ENCODE measurements at places on chromosomes 4 and X.

DNA sequence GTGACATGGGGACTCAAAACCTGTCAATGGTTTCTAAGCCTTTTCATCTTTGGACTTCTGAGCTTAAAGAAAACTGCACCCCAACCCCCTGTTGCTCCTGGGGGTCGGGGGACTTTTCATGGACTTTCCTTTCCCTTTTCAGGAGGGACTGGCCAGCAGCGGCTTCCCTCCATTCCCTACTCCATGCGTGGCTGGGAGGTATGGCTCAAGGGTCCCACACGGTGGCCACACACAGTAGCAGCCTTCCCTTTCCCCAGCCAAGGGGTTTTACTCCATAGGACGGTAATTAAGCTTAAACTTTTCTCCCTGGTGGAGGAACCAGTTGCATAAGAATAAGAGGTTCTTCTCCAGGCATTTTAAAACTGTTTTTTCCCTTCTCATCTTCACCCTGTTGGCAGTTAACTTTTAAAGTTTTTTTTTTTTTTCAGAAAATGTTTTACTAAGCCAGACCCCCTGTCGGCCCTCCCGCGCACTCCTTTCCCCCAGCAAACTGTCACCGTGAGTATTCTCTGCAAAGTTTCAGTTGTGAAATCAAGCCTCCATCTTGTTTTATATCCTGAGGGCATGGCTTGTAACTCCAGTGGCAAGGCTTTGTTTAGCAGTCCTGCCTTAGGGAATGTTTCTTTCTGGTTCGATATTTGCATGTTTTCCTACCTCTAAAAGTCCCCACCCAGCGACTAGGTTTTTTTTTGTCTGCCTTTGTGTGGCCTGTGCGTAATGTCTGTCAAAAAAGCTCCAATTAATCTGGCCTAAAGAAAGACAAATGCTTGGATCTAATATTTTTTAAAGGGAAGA is 325.7 kb downstream of the TLL1 start:
- DNase-seq = no peak

GRCh38 chrX:112148397-112148796 is 65.8 kb upstream of the TRPC5 start:
- no peak for DNase-seq

GRCh38 chr4:73589261-73589847 is 30.9 kb downstream of the RASSF6 start:
- no peak for DNase-seq

DNA sequence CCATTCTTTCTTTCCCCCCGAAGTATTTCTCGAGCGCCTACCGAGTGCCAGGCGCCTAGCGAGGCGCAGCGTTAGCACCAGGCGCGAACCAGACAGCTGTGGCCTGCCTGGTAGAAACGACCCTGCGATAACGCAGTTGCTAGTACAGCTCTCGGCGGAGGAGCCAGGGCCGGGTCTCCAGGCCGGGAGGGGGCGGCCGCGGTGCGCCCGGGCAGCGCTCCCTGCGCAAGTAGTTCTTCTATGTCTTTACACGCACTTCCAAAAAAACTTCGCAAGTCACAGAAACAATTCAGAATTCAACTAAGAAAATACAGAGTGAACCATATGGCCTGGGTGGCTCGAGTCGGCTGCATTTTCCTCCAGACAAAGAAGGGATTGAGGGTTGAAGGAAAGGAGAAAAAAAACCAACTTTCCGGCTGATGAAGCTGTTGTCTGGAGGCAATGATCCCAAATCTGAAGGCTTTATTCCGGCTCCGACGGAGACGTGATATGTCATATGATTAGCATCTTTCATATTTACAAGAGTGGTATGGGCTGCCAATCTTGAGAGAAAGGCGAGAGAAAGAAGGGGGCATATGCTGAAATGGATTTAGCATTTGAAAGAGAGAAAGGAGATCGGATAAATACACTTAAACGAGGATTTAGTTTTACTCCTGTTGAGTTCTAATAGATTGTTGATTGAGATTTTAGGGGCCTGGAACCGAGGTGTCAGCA is 7.2 kb upstream of the NEUROG2 start:
- DNase-seq = no peak

DNA sequence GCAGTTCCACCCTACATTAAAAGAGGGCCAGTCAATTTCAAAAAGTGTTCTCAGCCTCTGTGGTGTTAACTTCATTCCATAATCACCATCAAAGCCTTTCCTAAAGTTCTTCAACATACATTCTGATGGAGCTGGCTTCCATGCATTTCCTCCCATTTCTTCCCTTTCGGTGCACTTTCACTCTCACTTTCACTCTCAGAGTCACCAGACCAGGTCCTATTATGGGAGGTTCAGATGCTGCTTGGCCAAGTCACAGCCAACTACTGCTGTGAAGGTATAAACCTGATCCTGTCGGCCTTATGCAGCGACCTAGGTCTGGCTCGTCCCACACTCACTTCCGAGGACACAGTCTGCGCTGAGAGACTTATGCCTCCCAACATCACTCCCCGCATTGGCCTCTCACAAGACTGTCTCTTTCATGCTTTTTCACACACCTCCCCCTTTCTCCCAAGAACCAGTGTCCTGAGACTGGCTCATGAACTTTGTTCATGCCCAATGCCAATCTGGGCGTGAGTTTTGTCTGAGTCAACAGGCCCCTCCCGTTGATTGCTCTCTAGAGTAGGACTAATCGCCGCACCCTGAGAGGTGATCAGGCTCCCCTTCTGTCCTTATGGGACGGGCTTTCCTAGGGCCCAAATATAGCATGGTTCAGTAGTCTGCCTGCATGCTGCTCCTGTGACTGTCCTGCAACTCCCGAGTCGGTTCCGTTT is 60.8 kb upstream of the XAGE1B start:
- DNase-seq = no peak

DNA sequence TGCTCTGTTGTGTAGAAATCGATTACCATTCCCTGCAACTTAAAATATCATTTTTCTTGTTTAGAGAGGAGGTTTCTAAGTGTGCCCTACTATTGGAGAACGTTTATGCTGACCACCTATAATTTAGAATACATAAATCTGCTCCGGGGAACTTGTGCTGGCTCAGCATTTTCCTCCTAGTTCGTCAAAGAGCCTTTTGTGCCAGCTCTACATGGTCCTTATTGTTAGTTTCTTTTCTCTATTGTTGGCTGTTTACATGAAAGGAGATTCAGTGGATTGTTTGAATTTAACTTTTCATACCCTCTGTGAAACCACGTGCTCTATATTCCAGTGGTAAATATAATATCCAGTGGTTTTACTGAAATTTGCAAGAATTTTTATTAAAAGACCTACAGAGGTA is 53.4 kb upstream of the ATP8A1 start:
- no peak for DNase-seq

GRCh38 chr4:89898304-89898716 is 3.7 kb downstream of the MMRN1 start:
- no peak for DNase-seq

DNA sequence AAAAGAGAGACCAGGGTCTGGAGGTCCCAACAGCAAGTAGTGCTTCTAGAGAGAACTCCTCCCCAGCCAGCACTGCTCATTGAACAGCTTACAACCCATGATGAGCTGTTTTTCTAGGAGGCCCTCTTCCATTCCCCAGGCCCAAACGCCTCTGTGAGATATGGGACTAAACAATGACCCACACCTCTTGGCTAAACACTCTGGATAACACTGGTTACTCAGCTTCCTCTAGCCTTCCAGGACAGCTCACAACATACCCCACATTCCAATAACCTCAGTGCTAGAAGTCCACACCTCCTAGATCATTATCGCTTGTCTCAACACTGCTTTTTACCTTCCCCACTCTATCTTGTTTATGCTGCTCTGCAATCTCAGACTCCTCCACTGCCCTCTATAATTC is 35.4 kb upstream of the PGRMC2 start:
- DNase-seq = no peak

DNA sequence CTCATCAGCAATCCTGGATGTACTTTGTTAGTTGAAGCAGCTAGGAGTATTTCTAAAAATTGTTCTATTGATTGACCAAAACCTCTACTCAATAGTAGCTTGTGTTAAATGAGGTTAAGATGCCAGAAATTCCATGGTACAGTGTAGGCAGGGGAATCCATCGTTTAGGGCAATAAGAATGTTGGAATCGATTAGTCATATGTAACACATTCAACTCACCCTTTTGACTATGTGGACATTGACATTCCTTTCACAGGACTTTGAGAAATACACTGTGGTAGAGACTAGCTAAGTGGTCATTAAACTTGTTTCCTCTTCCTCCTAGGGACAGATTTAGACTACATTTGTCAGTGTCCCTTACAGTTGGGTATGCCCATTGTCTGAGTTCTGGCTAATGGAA is 40.2 kb downstream of the KDM5C start:
- DNase-seq = no peak

GRCh38 chr4:76250962-76251361 is 559 bp upstream of the FAM47E start:
- DNase-seq = no peak

DNA sequence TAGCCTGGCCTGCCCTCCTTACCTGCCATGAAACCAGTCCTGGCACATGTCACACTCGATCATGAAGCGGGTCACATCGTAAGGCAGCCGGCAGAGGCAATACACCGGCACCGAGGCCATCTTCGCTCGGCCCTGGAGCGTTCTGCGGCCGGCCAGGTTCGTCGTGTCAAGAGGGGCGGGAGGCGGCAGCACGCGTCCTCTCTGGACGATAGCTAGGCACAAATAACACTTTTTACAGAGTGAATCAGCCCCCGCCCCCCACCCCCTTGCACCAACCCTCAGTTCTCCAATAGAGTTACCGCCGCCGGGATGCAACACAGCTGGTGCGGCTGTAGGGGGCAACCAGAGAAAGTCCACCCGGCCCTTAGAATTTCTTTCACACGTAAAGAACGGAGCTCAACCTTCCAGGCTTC is 1.7 kb downstream of the PHF8 start:
- DNase-seq = no peak
